ENCODE measurements at places on chromosomes 1 and 21.

- no peak for DNase-seq
These were observed 94.4 kb downstream of the BARHL2 start for GRCh38 chr1:90622666-90623065.

DNA sequence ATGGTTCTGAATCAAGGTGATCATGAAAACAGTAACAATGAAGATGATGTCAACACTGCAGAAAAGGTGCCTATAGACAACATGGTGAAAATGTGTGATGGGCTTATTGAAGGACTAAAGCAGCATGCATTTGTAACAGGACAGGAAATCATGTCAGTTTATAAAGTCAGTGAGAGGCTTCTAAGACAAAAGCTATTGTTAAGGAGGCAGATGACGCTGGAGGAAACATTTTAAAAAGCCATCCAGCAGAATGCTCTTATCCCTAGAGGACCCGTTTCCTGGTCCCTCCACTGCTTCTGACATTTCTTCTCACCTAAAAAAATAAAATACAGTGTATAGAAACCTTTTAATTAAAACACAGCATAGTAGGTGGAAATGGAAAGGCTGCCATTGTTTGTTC is 40.9 kb downstream of the CYYR1 start:
- DNase-seq: no peak

DNA sequence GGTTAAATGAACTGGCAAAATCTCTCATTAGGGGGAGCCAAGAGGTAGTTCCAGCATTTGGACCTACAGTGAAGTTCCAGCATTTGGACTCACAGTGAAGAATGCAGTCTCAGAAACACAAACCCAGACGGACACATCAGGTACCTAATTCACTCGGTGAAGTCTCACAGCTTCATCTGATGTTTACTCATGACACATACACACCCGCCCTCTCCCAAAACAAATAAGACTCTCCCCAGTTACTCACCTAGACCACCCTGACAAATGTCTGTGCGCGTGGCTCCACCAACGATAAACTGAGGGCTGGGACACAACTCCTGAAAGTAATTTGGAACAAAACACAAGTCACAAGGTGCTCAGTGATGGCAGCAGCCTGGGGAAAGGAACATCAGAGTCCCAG is 11.4 kb downstream of the CAPN8 start:
- no peak for DNase-seq

- no peak for DNase-seq
These were observed 9.8 kb upstream of the FNBP1L start for GRCh38 chr1:93437976-93438605.

GRCh38 chr1:60055336-60055735 is 18.2 kb downstream of the C1orf87 start:
- DNase-seq: no peak

GRCh38 chr1:25011275-25011674 is 81.2 kb upstream of the RUNX3 start:
- DNase-seq: no peak

GRCh38 chr1:31639543-31639942 is 5.1 kb downstream of the PEF1 start:
- no peak for DNase-seq
